Cerebellar nuclear complex (tissue), 1 donor: ENCODE measurements at places on chromosomes 1 and 21.

DNA sequence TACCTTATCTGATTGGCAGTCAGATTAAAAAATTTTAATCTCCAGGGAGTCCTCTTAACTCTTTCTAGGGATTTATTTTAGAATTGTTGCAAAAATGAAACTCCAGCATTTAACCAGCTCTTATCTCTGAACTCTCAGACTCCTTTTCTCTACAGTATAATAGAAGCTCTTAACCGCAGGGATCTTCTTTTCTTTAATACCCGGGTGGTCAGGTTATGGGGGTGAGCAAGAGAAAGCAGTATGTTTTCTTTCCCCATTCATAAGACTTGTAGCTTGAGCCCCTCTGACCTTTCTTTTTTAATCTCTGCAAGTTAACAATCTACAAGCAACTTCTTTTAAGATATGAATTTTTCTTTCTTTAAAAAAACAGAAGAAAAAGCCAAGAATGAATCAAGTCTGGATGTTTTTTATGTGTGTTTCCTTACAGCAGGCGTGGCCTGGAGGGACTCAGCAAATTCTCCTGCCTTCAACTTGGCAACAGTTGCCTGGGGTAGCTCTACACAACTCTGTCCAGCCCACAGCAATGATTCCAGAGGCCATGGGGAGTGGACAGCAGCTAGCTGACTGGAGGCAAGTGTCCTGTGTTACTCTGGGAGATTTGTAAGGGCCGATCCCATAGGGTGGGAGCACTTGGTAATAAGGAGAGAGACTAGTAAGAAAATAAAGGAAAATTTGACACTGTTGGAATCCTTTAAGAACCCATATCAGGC lies 13.4 kb upstream of the OLFML3 start:
- DNase-seq, result no peak

- DNase-seq, result no peak
These were observed 54.6 kb upstream of the DEPDC1 start for GRCh38 chr1:68551459-68551858.

GRCh38 chr1:111992476-111992875 lies 3.0 kb upstream of the KCND3 start:
- DNase-seq, result no peak

DNA sequence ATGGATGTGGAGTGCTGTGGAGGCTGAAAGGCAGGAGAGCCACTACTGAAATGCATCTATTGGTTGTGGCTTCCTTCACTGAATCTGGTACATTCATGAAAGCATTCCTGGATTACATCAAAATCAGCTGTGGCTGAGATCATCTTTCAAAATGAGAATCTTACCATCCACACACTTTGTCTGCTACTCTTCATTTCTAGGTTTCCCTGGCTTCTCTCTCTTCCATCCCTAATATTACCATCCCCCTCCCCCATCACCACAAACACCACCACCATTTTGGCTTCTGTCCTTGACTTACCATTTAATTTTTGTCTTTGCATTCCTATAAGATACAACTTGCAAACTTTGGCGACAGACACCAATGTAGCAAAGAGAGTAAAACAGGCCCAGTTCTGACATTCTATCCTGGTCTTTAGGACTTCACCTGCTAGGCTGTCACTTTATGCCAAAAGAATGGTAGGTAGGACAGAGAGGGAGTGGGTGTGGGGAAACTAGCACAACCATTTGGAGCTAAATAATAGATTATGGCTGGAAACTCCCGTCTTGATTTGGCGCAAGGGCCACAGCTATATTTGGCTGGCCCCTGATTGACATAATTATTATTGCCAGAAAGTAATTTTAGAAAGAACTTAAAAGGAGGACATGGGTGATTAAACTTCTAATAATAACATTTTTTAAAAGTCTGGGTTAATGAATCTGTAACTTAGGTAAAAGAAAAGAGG lies 15.1 kb upstream of the DUSP10 start:
- DNase-seq, result no peak

DNA sequence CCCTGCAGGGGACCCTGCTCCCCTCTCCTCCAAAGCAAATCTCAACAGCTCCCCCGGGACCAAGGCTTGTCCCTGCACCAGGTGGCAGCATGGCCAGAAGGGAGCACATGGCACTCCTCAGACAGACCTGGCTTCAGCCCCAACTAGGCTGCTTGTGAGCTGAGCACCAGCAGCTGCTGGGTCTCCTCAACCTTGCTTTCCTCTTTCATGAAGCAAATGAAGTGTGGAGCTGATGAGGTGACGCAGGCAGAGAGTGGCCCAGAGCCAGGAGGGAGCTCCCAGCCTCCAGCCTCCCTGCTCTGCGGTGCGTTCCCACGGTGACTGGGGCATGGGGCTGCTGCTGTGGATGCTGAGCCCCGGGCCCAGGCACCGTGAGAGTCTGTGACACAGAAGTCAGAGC lies 34.0 kb downstream of the MEGF6 start:
- no peak for DNase-seq

GRCh38 chr1:1227386-1227785 lies 4.4 kb downstream of the SDF4 start:
- no peak for DNase-seq

- DNase-seq, result no peak
These were observed 39.3 kb downstream of the ELK4 start for GRCh38 chr1:205592443-205593003.

DNA sequence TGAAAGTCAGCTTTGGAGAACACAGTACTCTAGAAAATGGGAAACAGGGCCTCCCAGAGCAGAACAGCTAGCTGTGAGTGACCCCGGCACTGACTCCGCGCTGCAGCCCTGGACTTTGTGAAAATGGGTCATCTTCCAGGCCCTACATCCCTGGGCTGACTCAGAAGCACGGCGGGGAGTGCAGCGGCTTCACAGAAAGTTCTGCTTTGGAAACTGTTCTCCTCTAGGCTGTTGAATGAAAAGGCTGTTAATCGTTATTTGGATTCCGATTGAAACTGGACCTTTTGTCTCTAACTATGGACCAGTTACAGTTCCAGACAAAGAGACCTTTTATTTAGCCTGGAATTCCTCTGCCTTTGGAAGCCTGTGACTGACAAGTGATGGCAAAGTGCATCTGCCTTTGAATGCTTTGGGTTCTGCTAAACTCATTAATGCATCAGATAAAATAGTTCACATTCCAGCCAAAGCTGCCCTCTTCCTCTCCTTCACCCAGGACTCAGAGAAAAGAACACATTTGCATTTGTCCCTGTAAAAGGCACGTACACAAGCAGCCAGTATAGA lies 144.9 kb upstream of the HOOK1 start:
- no peak for DNase-seq

GRCh38 chr1:236159704-236160539 lies 17.6 kb downstream of the GPR137B start:
- no peak for DNase-seq

- DNase-seq, result no peak
These were observed 4.3 kb upstream of the CHI3L2 start for GRCh38 chr1:111223126-111223685.

GRCh38 chr21:36725793-36726386 lies 27.0 kb downstream of the SIM2 start:
- DNase-seq, result no peak

GRCh38 chr1:198764748-198765147 lies 125.9 kb downstream of the PTPRC start:
- DNase-seq, result no peak

GRCh38 chr1:177170756-177171535 lies at the start of gene BRINP2:
Gene BRINP2, plus strand, starts transcription at chr1:177170958. Its CDS starts 58,919 bp downstream, at chr1:177229877.
- DNase-seq, result peak; percentile 71

- DNase-seq, result no peak
These were observed 870 bp downstream of the KRTAP10-8 start for GRCh38 chr21:44612669-44613229.

DNA sequence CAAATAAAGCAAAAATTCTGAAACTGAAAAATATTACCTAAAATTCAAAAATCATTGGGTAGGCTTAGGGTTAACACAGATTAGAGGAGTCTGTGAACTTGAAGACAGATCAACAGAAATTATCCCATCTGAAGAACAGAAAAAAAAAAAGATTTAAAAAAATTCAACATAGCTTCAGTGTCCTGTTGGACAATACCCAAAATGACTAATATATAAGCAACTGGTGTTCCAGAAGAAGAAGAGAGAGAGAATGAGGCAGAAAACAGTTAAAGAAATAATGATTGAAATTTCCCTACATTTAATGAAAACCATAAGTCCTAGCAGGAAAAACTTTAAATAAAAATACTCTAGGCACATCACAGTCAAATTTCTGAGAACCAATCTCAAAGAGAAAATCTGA lies 31.5 kb downstream of the TMCO1 start:
- DNase-seq, result no peak

DNA sequence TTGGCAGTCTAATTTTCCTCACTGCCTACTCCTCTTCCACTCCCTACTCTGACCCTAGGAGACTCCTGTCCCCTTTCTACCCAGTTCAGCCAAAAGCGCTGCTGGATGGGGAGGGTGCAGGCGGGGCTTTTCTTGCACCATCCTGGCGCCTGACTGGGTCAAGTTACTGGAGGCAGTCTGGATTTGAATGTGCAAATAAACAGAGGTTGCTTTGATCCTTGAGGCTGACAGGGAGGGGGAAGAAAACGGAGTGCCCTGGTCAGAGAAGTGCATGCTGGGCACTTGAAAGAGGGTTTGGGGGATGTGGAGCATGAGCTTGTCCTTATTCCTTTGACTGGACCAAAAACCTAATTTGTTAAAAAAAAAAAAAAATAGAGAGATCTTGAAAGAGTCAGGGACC lies 76.8 kb upstream of the SOX13 start:
- DNase-seq, result no peak

DNA sequence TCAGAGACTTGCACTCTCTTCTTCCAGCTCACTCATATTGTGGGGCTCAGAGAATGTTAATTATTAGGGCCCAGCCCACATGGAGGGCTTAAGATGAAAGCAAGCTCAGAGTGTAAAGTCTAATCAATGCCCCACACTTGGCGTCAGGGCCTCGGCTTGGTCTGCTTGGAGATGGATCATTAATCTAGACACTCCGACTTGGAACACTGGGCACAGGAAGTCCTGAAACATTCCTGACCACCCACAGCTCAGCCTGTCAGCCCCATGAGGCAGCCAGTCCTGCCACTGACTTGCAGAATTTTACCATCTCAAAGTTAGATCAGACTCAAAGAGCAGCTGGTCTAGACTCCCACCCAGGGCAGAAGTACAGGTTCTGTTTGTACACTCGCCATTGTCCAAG lies 69.8 kb upstream of the TRABD2B start:
- no peak for DNase-seq

DNA sequence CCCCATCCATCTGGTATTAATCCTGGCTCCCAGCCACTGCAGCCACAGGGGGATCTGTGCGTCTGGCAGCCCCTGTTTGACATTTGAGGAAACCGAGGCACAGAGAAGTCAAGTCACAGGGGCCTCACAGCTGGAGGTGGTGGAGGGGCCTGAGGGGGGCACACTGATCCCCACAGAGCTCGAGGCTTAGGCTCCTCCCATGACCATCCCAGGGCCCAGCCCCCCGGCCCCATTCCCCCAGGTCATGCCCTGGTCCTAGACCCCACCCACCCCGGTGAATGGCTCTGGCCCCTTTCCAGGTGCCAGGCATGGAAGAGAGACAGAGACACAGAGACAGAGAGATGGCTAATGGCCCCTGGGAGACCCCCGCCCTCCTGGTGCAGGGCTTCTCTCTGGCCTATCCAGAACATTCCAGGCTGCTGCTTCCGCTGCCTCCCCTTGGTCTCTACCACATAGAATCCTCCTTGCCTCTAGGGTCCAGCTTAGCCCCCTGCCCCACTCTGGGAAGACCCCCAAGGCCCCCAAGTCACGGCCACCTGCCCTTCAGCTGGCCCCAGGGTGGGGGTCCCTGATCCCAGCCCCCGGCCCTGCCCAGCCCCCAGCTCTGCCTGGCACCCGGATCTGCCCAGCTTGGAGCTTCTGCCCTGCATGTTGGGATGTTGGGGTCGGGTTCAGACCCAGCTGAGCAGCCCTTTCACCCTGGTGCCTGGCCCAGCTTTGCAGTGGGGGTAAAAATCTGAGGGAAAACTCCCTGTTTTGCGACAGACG lies 29.2 kb upstream of the LRRC3 start:
- DNase-seq, result no peak

DNA sequence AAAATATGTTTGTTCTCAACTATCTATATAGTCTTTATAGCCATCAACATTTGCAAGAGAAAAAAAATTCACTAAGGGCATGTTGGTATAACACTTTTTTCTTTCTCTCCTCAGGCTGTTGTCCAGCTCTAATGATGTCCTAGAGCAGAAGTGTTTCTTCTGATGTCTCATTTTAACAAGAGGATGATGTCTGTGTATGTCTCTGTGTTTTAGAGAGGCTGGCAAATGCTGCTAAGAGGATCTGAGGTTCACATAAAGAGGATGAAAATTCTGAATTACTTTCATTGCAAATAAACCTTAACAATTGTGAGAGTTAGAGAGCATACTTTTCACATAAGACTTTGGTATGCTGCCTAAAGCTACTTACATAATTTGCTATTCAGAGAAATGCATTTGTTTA lies 2.6 kb upstream of the BRINP3 start:
- no peak for DNase-seq

DNA sequence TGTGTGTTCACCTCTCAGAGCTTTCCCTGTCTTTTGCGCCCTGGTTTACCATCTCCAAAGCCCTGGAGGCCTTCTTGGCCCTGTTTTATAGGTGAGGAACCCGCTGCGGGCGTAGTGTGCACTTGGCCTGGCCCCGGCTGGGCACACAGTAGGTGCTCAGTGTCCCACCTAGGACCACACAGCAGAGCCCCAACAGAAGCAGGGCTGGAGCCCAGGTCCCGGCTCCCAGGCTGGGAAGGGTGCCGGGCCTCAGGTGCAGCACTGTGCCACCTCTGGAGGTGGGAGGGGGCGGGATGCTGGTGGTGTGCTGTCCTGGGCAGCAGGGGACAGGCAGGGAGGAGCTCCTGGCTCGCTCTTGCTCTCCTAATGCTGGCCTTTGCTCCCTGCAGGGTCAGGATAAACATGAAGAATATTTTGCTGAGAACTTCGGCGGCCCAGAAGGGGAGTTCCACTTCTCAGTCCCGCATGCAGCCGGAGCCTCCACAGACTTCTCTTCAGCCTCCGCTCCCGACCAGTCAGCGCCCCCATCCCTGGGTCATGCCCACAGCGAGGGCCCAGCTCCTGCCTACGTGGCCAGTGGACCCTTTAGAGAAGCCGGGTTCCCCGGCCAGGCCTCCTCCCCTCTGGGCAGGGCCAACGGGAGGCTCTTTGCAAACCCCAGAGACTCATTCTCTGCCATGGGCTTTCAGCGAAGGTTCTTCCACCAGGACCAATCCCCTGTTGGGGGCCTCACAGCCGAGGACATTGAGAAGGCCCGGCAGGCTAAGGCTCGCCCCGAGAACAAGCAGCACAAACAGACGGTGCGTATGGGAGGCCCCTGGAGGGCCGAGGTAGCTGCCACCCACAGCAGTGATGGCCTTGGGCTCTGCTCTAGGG lies 24.8 kb downstream of the COQ8A start:
- DNase-seq, result no peak

- DNase-seq, result no peak
These were observed 4.9 kb upstream of the ELK4 start for GRCh38 chr1:205636732-205637131.

GRCh38 chr1:88502886-88503285 lies 181.2 kb upstream of the PKN2 start:
- no peak for DNase-seq

GRCh38 chr1:227952374-227953021 lies 4.8 kb upstream of the WNT9A start:
- DNase-seq, result no peak

- DNase-seq, result no peak
These were observed 15.5 kb downstream of the LEPR start for GRCh38 chr1:65435987-65436386.
